K562 (cell line): ENCODE measurements at places on chromosomes 12 and 14. TPM values are rescaled to one million over a fixed set of nuclear protein-coding genes. Genes with fewer than 3 reads are reported as not detected.
A peak's percentile ranks its signal among the peaks of the same experiment; 100 is the strongest.

CD69 gene
- total RNA-seq = 38.3 and 45.9 TPM in 2 replicates

GRCh38 chr12:131422187-131422520 lies 288.7 kb upstream of the SFSWAP start:
- H3K4me1 ChIP-seq = no peaks in the 10 kb centered on the region; the same call in 2 of the 3 replicates
- no peak overlapping the region for H3K4me3 ChIP-seq
- H3K27ac ChIP-seq = no peak overlapping the region
- no peak for DNase-seq
- H3K36me3 ChIP-seq = no peaks in the 10 kb centered on the region
- H3K27me3 ChIP-seq = peaks cover 5% of the 10 kb centered on the region; the same call in 1 of the 3 replicates

SLC7A8 gene
- 19.6 and 21.6 TPM in 2 replicates for total RNA-seq

- H3K4me1 ChIP-seq = peaks cover 9% of the 10 kb centered on the region
- H3K36me3 ChIP-seq = no peaks in the 10 kb centered on the region
- peaks cover 42% of the 10 kb centered on the region for H3K27me3 ChIP-seq
- no peak overlapping the region for H3K4me3 ChIP-seq
- H3K27ac ChIP-seq = no peak overlapping the region
- no peak for DNase-seq
Measured at GRCh38 chr12:120352117-120352516, 16.8 kb downstream of the MSI1 start.

- DNase-seq = no peak
- H3K27ac ChIP-seq = no peak overlapping the region
- no peaks in the 10 kb centered on the region for H3K36me3 ChIP-seq
- no peak overlapping the region for H3K4me3 ChIP-seq
- H3K27me3 ChIP-seq = 0 out of 2 replicates have a peak, but pooled peaks cover 4% of the 10 kb centered on the region
Measured at GRCh38 chr12:75814851-75815754, 216.5 kb downstream of the PHLDA1 start.

- no peak for DNase-seq
- H3K4me1 ChIP-seq = no peaks in the 10 kb centered on the region; the same call in 2 of the 3 replicates
- H3K4me3 ChIP-seq = no peak overlapping the region
- H3K27me3 ChIP-seq = peaks cover 10% of the 10 kb centered on the region
- H3K36me3 ChIP-seq = no peaks in the 10 kb centered on the region
Measured at GRCh38 chr12:65123435-65124063, 2.4 kb upstream of the WIF1 start.

IL26 gene
- not detected in 2 replicates for total RNA-seq

DNA sequence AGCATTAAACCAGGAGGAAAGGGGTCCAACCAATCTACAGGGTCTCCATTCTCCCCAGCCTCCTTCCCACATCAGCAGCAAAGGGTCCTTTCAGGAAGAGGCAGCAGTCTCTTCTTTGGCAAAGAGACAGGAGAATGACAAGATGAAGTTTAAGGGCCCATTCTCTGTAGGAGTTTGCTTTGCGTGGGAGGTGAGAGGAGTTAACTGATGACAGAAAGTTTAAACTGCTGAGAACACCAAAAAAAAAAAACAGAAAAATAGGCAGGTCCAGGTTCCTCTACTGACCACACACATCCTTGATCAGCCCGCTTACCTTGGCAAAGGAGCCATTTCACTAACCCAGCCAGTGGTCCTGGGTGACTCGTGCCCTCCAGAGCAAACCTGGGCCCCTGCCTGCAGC lies 5.7 kb downstream of the SLC6A13 start:
- no peak overlapping the region for H3K4me3 ChIP-seq
- peak; percentile 14 for DNase-seq
- H3K4me1 ChIP-seq = no peaks in the 10 kb centered on the region; the same call in 1 of the 2 replicates
- H3K27ac ChIP-seq = no peak overlapping the region

DNA sequence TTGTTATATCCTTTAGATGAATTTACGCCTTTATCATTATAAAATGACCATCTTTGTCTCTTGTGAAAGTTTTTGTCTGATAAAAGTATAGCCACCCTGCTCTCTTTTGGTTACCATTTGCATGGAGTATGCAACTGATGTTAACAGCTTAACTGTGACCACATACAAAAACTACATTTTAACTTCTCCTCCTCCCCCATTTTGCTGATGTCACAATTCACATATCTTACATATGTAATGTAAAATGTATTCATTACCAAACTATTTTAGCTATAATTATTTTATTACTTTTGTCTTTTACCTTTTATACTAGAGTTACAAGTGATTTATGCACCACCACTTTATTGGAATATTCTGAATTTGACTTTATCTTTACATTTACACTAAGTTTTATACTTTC lies 184.5 kb upstream of the NPAS3 start:
- no peak overlapping the region for H3K4me3 ChIP-seq
- H3K36me3 ChIP-seq = no peaks in the 10 kb centered on the region
- DNase-seq = no peak

BCAT1 gene
- total RNA-seq = 154 and 157 TPM in 2 replicates

DNA sequence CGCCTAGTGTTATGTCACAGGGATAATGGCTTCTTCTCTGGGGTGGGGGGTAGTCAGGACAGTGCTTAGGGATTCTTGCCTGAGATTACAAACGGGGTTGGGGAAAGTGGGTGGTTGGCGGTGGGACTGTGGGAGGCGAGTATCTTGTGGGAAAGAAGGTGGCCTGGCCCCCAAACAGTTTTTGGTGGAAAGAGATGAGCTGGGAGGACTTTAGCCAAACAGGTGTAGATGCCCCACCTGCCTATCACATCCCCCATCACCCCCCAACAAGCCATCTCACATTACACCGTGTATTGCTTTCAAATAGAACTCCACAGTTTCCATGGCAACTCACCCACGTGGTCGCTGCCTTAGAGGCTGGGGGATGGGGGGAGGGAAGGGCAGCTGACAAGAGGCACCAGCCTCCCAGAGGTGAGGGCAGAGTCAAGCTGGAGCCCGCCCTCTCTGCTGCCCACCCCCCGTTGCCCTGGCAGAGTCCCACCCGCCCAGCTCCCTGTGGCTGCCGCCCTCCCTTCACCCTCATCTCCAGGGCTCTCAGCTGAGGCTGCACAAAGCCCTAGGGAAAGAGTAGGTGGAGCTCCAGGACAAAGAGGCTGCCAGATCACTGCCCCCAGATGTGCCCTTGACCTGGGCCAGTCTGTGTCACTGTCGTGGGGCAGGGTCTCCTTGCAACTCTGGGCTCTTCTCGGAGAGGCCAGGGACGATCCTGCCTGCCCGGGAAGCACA lies 98.3 kb downstream of the LRRC74A start:
- H3K27ac ChIP-seq = no peak overlapping the region
- no peaks in the 10 kb centered on the region for H3K27me3 ChIP-seq
- H3K36me3 ChIP-seq = no peaks in the 10 kb centered on the region
- peak; percentile 20 for DNase-seq
- no peak overlapping the region for H3K4me3 ChIP-seq
